ENCODE measurements at places on chromosomes 4 and X.

DNA sequence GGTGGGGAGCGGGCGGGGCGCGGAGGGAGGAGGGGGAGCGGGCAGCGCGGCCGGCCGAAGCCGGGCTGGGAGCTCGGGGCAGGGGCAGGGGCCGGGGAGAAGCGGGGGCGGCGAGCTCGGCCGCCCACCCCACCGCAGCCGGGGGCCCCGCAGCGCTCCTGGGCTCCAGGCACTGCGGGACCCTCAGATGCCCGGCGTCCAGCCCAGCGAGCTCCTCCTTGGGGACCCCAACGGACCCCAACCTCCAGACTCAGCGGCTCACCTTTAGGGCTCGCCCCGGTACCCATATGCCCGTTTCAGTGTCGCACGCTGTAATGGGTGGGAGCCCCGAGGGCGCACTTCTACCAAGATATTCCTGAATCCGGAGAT is 357 bp upstream of the ADGRG2 start:
- no peak for DNase-seq

DNA sequence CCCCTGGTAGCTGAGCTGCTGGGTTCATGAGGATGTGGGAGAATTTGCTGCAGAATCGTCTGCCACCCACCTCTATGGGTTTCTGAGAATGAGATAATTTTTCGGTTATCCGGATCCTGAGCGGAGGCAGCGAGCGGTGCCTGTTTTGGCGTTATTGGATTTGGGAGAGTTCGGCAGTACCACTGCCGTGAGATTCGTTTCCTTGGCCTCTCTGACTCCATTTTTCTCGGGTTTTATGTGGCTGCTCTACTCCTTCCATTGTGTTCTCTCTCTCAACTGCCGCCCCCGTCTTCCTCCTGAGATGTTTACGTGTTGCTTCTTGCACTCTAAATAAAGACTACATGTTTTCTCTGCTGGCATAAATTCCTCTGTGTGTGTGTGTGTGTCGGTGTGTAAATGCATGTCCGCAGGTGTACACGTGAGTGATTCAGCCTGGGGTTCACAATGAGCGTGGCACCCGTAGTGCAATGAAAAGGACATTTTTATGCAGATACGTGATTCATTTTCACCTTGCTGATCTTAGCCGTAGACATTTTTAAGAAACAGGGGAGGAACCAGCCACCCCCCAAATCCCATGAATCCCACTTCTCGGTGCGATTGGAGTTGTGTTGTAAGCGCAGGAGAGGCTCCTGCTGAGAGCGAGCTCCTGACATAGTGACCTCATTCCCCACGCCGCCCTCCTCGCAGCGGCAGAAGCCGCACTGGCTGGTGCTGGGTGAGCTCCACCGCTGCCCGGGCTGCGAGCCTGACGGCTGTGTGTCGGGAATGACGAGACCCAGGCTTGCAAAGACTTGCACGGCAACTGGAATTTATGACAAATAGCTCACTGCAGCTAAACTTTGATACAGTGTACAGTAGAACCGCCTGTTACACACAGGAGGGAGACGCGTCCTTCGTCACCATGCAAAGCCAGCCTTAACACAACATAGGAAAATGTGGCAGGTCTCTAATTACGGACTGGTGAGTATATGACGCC is 82.2 kb downstream of the STOX2 start:
- DNase-seq: peak; percentile 86

GRCh38 chrX:140672840-140673731 is 36.5 kb upstream of the LINC00632 start:
- no peak for DNase-seq

DNA sequence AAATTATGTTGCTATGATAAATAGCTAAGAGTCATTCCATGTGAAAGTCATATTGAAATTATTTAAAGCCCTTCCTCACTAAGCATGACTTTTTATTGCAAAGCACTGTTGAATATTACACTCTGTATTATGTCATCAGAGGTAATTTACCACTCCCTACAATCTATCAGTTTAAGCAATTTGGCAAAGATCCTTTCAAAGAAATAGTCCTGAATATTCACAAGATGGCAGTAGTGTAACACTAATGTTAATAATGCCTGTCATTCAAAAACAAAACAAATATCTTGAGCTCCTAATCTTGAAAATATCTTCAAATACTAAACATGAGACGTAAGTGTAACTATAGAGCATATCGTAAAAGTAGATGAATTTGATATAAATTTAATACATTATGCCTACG is 208.6 kb upstream of the TECRL start:
- DNase-seq: no peak

- DNase-seq: peak; percentile 48
Observed at GRCh38 chrX:23699636-23700194, 32.4 kb downstream of the PRDX4 start.

DNA sequence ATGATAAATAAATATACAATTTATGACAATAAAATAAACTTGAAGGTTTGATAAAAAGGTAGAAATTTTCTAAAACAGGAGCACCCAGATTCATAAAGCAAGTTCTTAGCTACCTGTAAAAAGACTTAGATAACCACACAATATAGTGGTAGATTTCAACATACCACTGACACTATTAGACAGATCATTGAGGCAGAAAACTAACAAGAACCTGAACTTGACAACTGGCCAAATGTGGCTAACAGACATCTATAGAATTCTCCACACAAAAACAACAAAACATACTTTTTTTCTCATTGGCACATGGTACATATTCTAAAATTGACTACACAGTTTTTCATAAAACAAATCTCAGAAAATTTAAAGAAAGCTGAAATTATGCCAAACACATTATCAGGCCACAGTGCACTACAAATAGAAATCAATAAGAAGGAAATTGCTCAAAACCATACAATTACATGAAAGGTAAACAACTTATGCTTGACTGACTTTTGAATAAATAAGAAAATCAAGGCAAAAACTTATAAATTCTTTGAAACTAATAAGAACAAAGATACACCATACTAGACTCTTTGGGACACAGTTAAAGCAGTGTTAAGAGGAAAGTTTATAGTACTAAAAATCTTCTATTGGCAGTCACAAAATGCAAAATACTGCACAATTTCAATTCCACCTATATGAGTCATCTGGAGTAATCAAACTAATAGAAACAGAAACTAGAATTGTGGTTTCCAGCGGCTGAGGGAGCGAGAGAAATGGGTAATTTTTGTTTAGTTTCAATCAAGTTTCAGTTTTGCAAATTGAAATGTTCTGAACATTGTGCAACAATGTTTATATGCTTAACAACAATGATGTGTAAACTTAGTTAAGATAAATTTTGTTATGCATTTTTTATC is 925.6 kb downstream of the SH3BGRL start:
- DNase-seq: no peak

DNA sequence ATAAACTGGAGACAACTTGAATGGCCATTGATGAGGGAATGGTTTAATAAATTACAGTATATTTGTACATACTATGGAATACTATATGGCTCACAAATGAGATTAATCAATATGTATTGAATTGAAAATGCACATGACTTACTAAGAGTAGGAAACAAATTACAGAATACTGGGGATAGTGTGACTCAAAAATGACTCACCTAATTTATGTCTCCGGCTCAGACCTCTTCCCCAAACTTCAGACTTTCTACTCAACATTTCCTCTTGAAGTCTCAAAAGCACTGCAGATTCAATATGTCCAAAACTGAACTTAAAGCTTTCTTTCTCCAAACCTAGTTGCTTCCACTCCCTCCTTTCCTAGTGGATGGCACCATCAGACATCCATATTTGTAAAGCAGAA is 28.8 kb upstream of the GRIA3 start:
- no peak for DNase-seq

GRCh38 chr4:121212806-121213205 is 48.7 kb upstream of the TNIP3 start:
- DNase-seq: no peak

- DNase-seq: no peak
Observed at GRCh38 chr4:2947926-2948325, 15.3 kb downstream of the NOP14 start.
